ENCODE measurements at places on chromosomes 1 and 21. TPM values are rescaled to one million over a fixed set of nuclear protein-coding genes. Genes with fewer than 3 reads are reported as not detected.

The CRYBG2 gene
- total RNA-seq: 1.3 TPM

The CYP2J2 gene
- 0.12 TPM for total RNA-seq

The CELA3A gene
- not detected for total RNA-seq

The GJA9 gene
- total RNA-seq: 0.05 TPM

The RUNX1 gene
- total RNA-seq: 9.1 TPM

The NMNAT2 gene
- 0.70 TPM for total RNA-seq

The EXOSC10 gene
- total RNA-seq: 39.3 TPM

The SPATA45 gene
- total RNA-seq: 0.42 TPM

The MEX3A gene
- total RNA-seq: 0.76 TPM

Measured in A549 treated with dexamethasone at 1 μM for 4 hours (cell line).